ENCODE measurements at places on chromosomes 13 and 19. TPM values are rescaled to one million over a fixed set of nuclear protein-coding genes. Genes with fewer than 3 reads are reported as not detected.

The CD33 gene
- total RNA-seq, result 0.43 TPM

DNA sequence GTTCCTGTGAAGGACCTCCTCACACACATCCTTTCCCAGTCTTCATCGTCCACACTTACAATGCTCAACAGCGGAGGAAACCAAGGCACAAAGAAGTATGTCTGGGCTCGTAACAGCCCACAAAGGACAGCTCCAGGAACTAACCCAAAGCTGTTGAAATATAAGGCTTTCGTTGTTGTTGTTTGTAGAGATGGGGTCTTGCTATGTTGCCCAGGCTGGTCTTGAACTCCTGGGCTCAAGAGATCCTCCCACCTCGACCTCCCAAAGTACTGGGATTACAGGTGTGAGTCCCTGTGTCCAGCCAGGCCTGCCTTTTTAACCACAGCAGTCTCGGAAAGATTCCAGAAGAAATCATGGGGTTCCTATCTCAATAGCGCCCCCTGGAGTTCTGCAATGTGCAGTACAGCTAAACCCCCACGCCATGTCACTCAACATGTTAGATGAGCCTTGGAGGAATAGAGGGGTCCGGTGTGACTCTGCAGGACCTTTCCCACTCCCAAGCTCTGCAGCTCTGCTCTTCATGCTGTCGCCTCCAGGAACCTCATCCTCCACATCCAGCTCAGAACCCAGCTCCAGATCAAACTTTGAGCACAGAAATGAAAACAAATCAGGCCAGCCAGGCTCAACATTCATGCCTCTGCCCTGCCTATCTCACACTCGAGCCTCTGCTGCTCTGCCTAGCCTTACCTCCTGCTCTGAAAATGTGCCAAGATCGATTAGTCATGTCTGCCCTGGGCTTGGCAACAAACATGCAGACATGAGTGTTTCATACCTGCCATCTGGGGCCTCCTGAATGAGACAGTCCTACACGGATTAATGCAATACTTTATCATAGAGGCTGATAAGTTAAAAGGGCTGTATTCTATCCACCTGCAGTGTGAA is 7.5 kb downstream of the PLA2G4C start:
- DNase-seq, result peak; percentile 49

The RGS9BP gene
- total RNA-seq, result 0.10 TPM

DNA sequence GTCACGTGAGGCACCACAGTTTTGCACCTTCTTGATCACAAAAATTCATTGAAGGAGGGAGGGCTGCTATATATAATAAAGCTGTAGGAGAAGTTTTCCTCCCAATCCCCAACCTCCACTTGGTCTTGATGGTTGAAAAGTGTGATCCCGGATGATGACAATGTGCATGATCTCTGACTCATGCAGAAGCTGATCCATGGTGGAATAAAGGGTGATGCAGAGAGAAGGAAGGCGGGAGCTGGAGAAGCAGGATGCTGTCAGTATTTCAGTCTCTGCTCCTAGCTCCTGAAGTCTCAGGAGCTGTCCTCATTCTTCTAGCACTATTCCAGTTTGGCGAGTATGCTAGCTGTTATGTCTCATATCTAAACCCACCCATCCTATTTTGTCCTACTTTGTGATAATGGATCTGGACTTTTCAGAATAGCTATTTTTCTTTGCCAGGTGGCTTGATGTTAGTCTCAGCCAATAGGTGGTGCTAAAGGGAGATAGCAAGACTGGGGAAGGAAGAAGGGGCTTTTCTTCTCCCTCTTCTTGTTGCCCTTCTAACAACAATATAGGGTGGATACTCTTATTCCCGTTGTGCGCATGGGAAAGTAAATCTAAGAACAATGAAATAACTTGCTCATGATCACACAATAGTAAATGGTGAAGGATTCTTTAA is 65.6 kb upstream of the HTR2A start:
- no peak for DNase-seq

- no peak for DNase-seq
These were observed 187.7 kb downstream of the ABCC4 start for GRCh38 chr13:95113601-95114000.

The SERTAD3 gene
- total RNA-seq, result 13.1 TPM

GRCh38 chr13:19634256-19634740 is 839 bp downstream of the MPHOSPH8 start:
- no peak for DNase-seq

- DNase-seq, result no peak
These were observed 977.3 kb downstream of the UQCRFS1 start for GRCh38 chr19:28235606-28236125.

- no peak for DNase-seq
These were observed 533.2 kb upstream of the PCDH9 start for GRCh38 chr13:67763384-67763783.

The SHD gene
- total RNA-seq, result not detected

GRCh38 chr13:41060724-41061074 is 610 bp upstream of the WBP4 start:
- peak; percentile 90 for DNase-seq

DNA sequence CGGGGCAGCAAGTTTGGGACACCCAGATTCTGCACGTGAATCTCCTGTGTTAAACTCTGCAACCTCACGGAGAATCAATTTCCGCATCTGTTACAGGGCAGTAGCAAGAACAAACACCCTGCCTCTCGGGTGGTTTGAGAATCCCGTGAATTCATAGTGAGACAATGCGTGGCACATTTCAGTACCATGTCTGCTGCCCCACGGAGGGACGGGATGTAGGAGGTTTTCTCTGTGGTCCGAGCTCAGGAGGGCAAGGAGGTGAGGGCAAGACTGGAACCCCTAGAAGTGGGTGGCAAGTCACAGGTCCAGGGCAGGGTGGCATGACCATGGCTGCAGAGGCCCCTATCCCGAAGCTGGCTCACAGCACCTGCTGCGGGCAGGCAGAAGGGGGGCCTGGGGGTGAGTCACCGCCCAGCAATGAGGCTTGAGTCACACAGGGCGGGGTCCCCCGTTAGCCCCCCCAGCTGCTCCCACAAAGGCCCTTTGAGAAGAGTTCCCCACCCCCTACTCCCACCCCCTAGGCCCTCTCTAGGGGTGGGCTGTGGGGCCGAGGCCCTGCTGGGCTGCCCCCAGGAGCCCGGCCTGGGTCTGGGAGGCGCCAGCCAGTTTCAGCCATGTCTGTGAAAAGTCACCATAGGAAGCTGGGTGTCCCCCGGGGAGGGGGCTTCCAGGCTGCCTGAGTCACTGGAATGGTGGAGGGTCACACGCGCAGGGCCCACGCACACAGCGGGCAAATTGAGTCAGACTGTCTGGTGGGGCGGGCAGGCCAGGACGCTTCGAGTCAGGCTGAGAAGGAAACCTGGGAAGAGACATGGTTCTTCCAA is 25.8 kb upstream of the NANOS3 start:
- DNase-seq, result peak; percentile 77

The ZNF878 gene
- total RNA-seq, result 0.80 TPM

DNA sequence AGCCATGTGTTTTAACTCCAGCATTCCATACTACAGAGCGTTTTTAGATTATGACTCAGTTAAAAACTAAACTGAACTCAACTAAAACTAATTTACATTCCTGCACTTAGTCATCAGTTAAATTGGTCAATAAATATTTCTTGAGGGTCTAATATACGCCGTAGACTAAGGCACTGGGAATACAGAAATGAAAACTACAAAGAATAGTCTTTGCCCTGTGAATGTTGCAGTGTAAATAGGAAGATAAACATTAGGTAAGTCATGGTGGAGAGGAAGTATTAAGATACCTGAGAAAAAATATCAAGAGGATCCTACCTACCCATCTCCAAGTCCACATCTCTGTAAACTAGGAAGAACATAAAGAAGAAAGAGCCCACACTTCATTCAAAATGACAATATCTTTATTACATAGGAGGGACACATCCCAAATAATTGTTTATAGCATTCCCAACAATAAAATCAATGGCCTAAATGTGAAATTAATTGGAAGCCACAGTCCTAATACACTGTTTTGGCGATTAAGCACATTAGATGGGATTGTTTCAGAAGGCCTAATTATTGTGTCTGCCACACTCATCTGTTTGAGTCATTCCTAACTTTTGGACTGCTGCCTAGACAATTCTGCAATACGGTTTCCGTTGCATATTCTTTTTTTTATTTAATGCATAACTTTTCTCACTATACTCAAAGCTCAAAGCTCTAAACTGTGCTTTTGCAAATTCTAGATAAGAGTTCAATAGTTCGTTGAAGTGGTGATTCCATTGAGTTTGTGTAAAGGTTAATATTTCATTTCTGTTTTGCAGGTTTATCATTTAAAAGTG is 52.9 kb downstream of the MBNL2 start:
- no peak for DNase-seq

The CGB2 gene
- not detected for total RNA-seq

- DNase-seq, result no peak
These were observed 20.0 kb downstream of the CAPS start for GRCh38 chr19:5934069-5934401.

DNA sequence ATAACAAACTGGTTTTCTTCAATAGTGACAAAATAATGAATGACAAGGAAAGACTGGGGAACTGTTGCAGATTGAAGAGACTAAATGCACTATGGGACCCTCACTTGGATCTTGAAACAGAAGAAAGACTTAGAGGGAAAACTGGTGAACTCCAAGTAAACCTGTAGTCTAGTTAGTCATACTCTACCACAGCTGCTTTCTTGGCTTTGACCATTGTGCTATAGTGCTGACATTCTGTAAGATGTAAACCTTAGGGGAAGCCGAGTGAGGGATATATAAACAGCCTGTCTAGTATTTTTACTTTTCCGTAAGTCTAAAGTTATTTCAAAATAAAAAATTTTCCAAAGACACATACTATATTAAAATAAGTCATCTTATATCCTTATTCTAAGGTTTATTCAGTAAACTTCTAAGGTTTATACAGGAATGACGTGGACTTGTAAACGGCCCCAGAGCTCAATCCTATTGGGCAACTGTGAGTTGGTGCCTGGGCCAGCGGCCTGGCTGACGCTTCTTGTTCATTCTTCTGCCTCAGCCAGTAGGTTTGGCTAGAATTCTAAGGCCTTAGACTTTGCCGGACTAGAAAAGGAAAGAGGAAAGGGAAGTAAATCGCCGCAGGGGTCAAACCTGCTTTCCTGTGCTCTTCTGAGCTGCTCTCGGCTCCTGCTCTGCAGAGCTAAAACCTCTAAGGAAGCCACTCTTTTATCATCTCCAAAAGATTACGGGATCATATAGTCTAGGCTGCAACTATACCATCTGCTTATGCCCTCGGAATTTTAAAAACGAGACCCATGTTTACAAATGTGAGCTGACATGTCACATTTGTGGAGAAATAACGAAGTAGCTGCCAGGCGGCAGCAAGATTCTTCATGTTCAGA is 33.6 kb upstream of the UBE2L5 start:
- DNase-seq, result no peak

DNA sequence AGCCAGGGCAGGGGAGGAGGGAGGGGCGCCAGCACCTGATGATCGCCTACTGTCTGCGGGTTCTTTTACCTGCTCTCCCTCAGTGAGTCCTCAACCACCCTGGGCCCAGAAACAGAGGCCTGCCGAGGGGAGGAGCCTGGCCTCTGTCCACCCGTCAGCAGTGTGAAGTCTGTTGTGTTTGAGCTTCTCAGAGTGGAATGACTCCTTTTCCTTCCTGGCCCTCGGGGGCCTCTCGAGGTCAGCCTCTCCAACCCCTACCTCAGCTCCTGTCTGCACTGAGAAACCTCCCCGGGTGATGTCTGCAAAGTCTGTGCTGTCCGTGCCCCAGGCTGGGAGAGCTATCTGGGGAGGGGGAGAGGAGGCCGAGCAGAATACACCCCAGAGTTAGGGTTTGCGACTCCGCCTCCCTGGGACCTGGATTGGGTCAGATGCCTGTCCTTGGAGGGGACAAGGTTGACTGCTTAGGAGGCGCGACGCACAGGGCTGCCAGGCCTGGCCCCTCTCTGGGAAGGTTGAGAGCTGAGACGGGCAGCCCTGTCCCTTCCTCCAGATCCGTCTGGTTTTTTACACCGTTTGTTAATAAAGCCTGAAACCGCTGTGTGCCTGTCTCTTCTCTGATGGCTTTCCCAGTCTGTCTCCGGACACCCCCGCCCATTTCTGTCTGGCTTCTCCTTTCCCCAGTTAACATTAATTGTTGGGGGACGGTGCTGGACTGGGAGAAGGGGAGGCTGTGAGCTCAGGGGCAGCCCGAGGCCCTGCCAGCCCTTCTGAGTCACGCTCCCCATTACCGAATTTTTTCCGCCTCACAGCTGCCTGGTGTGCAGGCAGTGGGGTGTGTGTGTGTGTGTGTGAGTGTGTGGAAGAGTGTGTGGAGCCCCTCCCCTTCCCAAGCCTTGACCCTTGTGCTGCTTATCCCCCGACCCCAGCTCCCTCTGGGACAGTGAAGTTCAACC is 989 bp upstream of the SSC5D start:
- DNase-seq, result peak; percentile 77

DNA sequence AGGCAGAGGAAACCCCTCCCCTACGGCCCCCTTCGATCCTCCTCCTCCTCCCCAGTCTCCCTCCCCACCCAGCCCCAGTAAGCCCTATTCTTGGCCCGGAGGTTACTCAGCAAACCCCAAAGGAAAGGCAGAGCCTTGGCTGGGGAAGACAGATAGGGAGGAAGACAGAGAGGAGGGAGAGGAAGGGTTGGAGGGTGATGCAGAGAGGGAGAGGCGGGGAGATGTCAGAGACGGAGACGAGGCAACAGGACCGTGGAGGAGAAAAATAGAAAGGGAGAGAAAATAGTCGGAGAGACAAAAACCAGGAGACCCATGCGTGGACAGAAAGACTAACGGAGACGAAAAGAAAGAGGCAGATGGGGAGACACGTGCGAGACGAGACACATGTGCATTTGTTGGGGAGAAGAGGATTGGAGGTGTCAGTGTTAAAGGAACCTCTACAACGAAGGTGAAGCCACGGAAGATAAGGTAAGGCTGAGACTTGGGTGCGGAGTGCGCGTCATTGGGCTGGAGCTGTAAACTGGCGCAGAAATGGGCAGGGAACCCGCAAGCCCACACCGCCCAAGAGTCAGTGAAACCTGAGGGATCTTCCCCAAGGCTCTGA is 2.9 kb downstream of the TGFB1 start:
- peak; percentile 23 for DNase-seq

DNA sequence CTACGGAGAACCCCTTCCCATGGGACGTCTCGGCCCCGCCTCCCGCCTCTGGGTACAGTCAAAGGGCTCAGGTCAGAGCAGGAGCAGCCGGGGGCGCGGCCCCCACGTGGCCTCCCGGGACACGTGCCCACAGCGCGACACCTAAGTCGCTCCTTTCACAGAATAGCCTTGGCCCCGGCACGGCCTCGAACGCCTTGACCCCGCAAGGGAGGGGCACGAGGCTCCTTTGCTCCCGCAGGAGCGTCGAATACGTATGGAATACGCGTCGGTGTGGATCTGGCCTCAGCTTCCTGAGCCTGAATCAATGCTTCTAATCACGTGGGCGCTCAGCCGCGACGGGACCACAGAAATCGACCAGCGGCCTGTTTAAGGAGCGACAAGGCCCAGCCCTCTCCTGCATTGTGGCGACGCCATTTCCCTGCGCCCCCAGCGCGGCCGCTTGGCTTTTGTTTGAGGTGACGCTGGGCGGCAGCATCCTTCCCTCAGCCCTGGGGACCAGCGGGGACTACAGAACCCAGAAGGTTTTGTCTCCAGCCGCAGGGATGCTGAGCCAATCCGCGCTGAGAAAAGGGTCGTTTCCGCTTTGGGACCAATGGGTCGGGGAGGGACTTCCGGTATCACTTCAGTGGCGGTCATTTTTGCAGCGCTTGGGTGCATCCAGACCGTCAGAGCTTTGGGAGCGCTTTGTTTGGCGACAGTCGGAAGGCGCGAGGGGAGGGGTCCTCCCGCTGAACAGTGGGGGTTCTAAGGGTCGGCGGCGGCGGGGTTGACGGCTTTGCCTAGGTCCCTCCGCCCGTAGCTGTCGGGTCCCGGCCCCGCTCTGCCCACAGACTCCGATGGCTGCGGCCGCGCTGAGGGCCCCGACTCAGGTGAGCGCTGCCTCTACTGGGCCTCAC is at the start of gene ZIK1:
Gene ZIK1 (plus strand): TSS at position 625 of the 896 bp plus-strand sequence. CDS start 212 bp downstream, at position 837.
- peak; percentile 91 for DNase-seq
